Hippocampal formation (tissue), 2 donors: ENCODE measurements at places on chromosomes 16 and 17.

DNA sequence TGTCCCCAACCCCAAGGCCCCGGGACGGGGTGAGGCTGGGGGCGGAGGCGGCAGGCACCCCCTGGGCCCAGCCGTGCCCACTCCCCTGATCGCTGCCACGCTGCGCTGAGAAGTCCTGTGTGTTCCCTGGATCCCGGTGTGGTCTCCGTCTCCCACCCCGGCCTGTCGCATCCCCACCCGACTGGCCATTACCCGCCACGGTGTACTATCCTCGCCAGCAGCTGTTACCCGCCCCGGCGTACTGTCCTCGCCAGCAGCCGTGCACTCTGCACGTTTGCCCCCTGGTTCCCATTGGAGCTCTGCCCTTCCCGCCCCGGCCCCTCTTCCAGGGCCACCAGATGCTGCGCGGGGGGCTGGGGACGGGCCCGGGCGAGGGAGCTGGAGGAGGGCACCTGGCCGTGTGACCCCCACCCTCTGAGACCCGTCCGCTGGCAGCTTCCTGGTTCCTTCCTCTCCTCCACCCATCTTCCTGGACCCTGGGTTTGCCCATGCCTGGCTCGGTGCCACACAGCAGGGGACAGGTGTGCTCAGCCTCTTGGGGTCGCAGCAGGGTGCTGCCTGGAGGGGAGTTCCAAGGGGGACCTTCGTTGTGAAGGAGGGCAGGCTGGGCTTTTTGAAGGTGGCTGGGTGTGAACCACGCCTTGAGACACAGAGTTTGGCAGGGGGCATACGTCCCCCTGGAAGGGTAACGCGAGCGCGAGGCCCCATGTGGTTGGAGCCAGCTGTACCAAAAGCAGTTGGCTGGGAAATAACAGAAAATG lies 19.7 kb downstream of the BAHCC1 start:
- no peak for DNase-seq

DNA sequence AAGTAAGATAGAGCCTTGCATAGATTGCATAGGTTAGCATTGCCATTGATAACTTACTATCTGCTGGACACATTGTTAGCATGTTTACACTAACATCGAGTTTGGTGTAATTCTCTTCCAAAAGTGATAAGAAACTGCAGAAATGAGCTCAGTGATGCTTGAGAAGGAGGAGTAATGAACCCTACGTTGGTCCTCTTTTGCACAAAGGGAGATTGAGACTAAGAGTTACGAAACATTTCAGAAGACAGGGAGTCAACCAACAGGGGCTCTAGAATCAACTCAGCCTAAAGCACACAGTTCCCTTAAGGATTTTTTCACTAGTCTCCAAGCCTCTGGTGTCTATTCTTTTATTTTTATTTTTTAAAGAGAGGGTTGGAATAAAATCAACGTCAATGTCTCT lies 6.8 kb downstream of the CCL7 start:
- DNase-seq: no peak

DNA sequence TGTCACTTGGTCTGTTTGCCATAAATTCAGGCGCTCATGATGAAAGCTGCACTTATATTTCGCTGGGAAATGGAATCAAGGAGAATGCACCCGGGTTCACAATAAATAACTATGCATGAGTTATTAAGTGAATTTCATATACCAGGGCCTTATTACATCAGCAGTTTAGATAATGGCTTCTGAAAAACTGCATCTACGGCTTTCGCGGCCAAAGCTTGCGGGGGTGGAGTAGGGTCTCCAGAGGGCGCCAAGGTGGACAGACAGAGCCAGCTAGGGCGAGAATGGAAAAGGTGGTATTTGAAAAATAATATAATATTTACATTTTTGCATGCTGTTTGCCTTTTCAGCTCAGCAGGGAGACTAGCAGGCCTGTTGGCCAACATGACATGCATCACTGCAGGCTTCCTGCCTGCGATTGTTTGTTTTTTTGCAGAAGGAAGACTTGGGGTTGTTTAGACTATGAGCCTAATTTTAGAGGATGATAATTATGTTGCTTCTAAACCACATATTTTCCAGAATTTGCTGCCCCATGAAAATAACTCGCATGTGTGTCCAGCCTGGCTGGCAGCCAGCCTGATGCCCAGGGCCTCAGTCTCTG lies 173.8 kb upstream of the IRX3 start:
- no peak for DNase-seq

- no peak for DNase-seq
Observed at GRCh38 chr17:37518826-37519225, 29.1 kb downstream of the DUSP14 start.

DNA sequence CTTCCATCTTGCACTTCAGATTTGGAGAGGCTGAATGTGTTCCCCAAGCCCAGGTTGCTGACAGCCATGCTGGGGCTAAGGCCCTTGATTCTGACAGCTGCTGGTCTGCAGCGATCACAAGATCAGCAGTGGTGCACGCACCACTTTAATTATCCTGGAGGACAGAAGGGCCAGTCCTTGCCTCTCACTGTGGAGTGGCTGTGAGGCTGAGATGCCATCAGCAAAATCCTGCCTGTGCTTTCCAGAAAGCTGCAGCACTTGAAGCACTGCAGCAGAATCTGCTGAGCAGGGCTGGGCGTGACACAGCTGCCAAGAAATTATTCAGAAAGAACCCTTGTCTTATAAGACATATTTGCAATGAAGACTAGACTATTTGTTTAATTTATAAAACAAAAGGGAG lies 37.1 kb downstream of the NUP93 start:
- no peak for DNase-seq
